ENCODE measurements at places on chromosomes 1 and 21.

DNA sequence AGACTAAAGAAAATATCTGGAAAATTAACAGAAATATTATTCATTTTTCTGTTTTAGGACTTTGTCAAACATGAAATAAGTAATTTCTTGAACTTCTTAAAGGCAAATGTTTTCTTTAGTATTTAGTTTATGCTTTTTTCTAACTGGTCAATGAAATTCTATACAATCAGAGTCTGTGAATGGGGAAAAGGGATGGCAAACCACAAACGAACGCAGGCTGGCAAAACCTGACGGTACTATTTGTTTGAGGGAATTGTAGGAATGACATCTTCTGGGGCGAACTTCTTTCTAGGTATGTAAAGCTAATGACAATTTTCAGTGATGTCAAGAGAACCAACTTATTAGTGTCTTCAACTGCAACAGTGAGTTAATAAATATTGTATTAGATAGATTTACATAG lies 156.0 kb downstream of the SIPA1L2 start:
- DNase-seq = no peak
- no peak overlapping the region for H3K27ac ChIP-seq
- H3K27me3 ChIP-seq = no peaks in the 10 kb centered on the region
- H3K36me3 ChIP-seq = no peaks in the 10 kb centered on the region
- no peaks in the 10 kb centered on the region for H3K4me1 ChIP-seq
- H3K4me3 ChIP-seq = no peak overlapping the region

- H3K4me1 ChIP-seq = no peaks in the 10 kb centered on the region
- no peak overlapping the region for H3K4me3 ChIP-seq
- H3K27ac ChIP-seq = no peak overlapping the region
- H3K27me3 ChIP-seq = no peaks in the 10 kb centered on the region
- no peak for DNase-seq
Measured at GRCh38 chr1:162228586-162228985, 148.1 kb downstream of the SPATA46 start.

- H3K4me1 ChIP-seq = no peaks in the 10 kb centered on the region
- no peaks in the 10 kb centered on the region for H3K36me3 ChIP-seq
Measured at GRCh38 chr1:105442901-105443300, 1613.6 kb upstream of the PRMT6 start.

DNA sequence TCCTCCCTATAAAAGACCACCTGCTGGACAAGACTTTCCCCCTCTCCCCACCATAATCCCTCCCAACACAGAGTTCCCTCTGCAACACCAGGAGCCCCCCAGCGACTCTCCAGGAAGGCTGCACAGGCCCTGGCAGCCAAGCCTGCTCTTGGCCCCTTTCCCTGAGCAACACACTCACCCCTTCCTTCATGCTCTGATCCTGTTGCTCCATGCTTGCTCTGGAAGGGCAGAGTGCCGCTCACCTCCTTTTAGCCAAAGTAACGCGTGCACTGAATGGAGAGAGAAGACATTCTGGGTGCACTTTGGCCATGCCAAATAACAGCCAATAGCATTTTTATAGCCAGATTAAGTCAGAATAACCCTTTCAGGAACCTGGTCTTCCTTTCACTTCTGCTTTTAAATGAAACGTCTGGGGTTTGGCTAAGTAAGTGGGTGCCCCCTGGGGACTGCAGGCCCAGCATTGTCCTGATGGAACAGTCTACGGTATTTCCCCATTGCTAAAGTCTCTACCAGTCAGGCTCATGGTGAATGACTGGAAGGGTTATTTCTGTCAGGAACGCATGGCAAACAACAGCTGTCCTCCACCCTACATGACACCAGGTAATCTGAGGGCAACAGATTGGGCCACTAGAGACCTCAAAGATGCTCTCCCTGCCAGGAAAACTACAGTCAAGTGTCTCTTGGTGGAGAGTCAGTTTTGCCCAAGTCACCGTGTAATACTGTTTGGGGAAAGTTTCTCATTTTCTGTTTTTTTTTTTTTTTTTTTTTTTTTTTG lies at the start of gene SLC2A5:
SLC2A5 (minus strand) TSS at position 310 of the 775 bp plus-strand sequence; CDS start at position 211, 99 bp downstream.
- H3K4me1 ChIP-seq = no peaks in the 10 kb centered on the region
- H3K27me3 ChIP-seq = no peaks in the 10 kb centered on the region
- H3K27ac ChIP-seq = no peak within 1 kb of the TSS
- no peaks in the 10 kb centered on the region for H3K36me3 ChIP-seq
- no peak within 1 kb of the TSS for H3K4me3 ChIP-seq

DNA sequence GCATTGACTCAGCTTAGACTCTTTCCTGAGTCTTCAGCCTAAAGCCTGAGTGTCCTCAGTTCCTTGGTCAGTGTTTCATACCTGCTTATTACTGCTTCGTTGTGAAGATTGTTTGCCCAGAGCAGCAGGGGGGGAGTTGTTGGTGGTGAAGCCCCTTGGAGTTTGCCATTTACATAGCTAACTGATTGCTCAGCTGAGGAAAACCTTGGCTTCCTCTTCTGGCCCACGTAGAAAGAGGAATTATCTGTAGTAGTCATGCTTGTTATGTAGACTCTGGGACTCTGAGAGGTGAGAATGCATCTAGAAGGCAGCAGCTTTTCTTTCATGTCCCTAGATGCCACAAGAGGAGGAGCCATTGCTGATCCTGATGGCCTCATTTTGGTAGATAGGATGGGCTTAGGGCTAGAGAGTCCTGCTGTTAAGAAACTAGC lies 125.9 kb downstream of the MAST2 start:
- no peak for DNase-seq
- no peak overlapping the region for H3K27ac ChIP-seq
- H3K27me3 ChIP-seq = no peaks in the 10 kb centered on the region

DNA sequence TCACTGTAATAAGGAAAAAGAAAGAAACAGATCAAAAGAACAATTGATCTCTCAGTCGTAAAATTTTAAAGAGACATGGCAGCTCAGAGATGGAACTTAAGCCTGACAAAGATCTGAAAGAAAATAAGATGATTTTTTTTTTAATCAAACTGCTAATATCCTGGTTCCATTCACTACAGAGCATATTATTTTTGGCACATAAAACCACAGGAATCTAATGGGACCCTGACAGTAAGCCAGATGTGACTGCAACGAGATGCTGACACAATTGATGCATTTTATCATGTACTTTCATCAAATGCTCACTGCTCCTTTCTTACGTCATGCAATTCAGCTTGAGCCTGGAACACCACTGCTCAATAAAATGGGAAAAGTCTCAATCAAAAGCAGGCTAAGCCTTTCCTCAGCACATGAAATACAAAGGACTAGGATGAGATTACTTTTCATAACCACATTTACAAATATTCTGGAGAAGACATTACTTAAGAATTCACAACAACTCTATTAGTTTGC lies 16.6 kb downstream of the GPATCH2 start:
- no peaks in the 10 kb centered on the region for H3K36me3 ChIP-seq
- no peaks in the 10 kb centered on the region for H3K27me3 ChIP-seq
- no peak overlapping the region for H3K4me3 ChIP-seq
- H3K27ac ChIP-seq = no peak overlapping the region
- DNase-seq = no peak
- H3K4me1 ChIP-seq = no peaks in the 10 kb centered on the region

GRCh38 chr1:154736841-154737240 lies 128.9 kb upstream of the ADAR start:
- no peak overlapping the region for H3K27ac ChIP-seq
- H3K27me3 ChIP-seq = no peaks in the 10 kb centered on the region
- H3K4me1 ChIP-seq = no peaks in the 10 kb centered on the region
- no peak overlapping the region for H3K4me3 ChIP-seq
- H3K36me3 ChIP-seq = no peaks in the 10 kb centered on the region

GRCh38 chr1:208029381-208030287 lies 118.7 kb upstream of the CD34 start:
- H3K36me3 ChIP-seq = no peaks in the 10 kb centered on the region
- H3K27ac ChIP-seq = no peak overlapping the region
- H3K27me3 ChIP-seq = no peaks in the 10 kb centered on the region

GRCh38 chr1:19385221-19385620 lies 73.1 kb downstream of the SLC66A1 start:
- DNase-seq = no peak
- no peak overlapping the region for H3K4me3 ChIP-seq
- no peaks in the 10 kb centered on the region for H3K27me3 ChIP-seq
- H3K36me3 ChIP-seq = peaks cover 53% of the 10 kb centered on the region

- no peaks in the 10 kb centered on the region for H3K4me1 ChIP-seq
- H3K27me3 ChIP-seq = no peaks in the 10 kb centered on the region
- no peak for DNase-seq
Measured at GRCh38 chr1:68600049-68600661, 103.3 kb upstream of the DEPDC1 start.

GRCh38 chr1:31215065-31215570 lies 24.6 kb downstream of the NKAIN1 start:
- no peaks in the 10 kb centered on the region for H3K4me1 ChIP-seq
- no peaks in the 10 kb centered on the region for H3K36me3 ChIP-seq
- no peaks in the 10 kb centered on the region for H3K27me3 ChIP-seq
- DNase-seq = no peak

DNA sequence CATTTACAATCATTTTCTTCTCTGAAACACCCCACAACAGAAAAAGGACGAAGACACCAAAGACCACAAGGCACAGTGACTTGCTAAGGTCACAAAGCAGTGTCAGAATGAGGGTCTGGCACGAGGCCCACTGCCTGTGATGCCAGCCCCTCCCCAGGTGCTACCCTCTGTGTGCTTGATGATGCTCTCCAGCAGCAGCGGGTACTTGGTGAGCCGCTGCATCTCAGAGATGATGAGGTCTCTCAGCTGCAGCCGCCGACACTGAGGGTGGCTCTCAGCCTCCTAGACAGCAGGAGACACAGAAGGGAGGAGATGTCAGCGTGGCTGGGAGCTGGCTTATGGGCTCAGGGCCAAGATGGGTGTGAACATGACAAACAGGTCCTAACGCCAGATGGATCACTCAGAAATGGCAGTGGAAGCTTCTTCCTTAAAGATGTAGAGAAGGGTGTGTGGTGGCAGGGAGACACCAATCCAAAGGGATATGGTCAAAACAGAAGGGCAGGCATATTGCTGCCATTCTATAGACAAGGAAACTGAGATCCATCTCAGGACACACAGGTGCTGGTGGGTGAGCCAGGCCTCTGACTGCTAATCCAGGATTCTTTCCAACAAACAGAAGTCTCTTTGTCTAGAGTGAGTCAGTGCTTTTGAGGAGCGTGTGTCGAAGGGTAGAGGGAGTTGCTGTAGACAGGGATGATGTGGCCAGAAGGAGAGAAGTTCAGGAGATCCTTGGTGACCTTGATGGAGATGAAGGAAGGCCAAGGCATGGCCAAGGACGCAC lies 25.6 kb downstream of the LRRC71 start:
- no peak for DNase-seq
- H3K27me3 ChIP-seq = no peaks in the 10 kb centered on the region
- H3K4me3 ChIP-seq = no peak overlapping the region
- H3K36me3 ChIP-seq = peaks cover 77% of the 10 kb centered on the region

- no peaks in the 10 kb centered on the region for H3K36me3 ChIP-seq
- no peak overlapping the region for H3K27ac ChIP-seq
- no peaks in the 10 kb centered on the region for H3K27me3 ChIP-seq
Measured at GRCh38 chr1:56469640-56470371, 109.6 kb downstream of the PLPP3 start.

DNA sequence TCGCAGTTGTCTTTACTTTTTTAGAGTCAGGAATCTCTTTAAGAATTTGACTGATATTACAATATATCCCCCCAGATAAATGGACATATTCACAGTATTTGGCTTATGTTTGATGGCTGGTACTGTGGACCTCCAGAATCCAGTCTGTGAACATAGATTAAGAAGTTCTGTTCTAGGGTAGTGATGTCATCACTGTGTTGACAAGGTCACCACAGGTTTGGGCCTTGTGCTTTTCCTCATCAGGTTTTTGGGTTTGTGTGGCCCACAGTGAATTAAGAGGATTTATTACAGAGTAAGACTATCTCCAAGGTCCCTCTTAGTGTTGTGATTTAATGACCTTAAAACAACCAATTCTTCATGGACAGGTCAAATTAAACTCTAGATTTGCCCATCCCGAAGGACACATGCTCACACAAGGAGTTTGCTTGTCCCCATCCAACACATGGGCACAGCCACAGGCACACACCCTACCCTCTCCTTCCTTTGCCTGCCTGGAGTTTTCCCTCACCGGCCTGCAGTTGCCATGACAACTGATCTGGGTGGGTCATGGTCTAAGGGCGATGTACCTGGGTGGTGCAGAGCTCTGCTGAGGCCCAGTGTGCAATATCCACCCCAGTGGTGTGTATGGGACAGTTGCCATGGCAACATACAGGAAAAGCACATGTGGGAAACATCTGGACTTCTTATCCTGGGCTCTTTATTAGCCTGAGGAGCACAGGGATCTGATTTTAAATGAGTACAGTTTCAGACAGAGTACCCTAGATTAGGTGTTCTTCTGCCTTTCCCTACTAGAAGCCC lies 98.6 kb downstream of the NAV1 start:
- no peaks in the 10 kb centered on the region for H3K27me3 ChIP-seq
- H3K4me1 ChIP-seq = no peaks in the 10 kb centered on the region
- H3K27ac ChIP-seq = no peak overlapping the region
- no peaks in the 10 kb centered on the region for H3K36me3 ChIP-seq

- H3K27me3 ChIP-seq = no peaks in the 10 kb centered on the region
- H3K4me1 ChIP-seq = peaks cover 2% of the 10 kb centered on the region
- H3K4me3 ChIP-seq = no peak overlapping the region
- DNase-seq = no peak
Measured at GRCh38 chr1:19412654-19413053, 72.7 kb downstream of the CAPZB start.

- peaks cover 50% of the 10 kb centered on the region for H3K4me1 ChIP-seq
- H3K27me3 ChIP-seq = no peaks in the 10 kb centered on the region
- peak overlapping the region; percentile 46 for H3K27ac ChIP-seq
- H3K36me3 ChIP-seq = peaks cover 5% of the 10 kb centered on the region
Measured at GRCh38 chr21:34969423-34970166, 79.5 kb downstream of the RUNX1 start.

DNA sequence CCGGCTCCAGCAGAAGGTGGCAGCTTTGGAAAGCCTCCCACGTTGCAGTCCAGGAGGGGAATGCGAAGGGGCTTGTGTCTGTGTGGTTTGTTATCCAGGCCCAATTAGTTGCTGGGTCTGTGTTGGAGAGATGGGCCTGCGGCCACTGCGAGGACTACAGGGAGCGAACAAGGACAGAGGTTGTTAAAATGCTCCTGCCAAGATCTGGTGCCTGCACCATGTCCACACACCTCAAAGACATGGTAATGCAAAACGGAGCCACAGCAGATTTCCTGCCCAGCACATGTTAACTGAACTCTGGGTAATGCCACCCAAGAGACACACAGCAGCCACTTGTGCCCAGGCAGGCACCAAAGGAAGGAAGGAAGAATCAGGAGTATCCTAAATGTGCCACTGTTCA lies 18.6 kb downstream of the GRIK3 start:
- no peak overlapping the region for H3K4me3 ChIP-seq
- no peaks in the 10 kb centered on the region for H3K4me1 ChIP-seq
- H3K27ac ChIP-seq = no peak overlapping the region
- H3K36me3 ChIP-seq = no peaks in the 10 kb centered on the region
- DNase-seq = no peak

All from effector memory CD4-positive, alpha-beta T cell (primary cell).